Muscle of arm (tissue), 14 donors: ENCODE measurements at places on chromosomes 2 and 18.
A peak's percentile ranks its signal among the peaks of the same experiment; 100 is the strongest.

- DNase-seq = no peak
Observed at GRCh38 chr18:1575084-1575483, 670.4 kb downstream of the ADCYAP1 start.

DNA sequence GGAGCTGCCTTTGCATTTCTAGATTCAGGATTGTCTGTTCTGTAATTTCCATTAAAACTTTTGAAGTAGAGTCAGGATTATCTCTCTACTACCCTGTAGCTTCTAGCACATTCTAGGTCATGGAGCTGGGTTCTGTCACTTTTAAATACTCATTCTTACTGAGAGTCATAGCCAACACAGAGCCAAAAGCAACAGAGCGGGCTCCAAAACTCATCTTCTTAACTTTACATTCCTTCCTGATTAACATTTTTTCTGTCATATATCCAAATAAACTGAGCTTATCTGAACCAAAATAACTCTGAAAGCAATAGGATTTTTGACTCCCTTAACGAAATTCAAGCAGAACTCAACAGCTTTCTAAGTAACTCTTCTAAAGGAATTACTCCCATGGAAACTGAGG lies 12.9 kb downstream of the PREPL start:
- DNase-seq = peak; percentile 47

DNA sequence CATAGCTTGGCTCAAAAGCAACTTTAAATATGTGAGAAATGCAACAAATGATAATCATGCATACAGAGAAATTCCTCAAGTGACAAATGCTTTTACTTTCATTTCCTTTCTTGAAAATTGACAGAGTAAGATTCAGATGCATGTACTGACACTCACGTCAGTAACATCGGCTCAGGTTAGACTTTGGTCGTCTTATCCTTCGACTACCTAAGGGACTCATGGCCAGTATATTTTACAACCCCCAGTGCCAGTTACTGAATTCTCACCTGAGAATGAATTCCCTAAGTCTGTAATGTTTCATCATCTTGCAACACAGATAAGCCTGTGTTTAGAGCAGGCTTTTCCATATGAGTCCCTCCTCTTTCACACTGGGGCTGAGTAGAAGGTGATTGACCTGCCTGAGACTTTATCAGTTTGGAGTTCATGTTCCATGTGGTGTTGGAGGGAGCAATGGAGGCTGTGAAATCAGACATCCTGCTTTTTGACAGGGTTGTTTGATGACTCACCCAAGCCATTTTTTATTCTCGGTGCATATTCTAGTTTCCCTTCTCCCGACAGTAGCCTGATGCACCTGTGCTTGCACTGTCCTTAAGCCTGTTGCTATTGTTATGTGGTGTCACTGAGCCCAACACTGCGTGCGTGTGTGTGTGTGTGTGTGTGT lies 30.5 kb upstream of the ATP8B1 start:
- no peak for DNase-seq

DNA sequence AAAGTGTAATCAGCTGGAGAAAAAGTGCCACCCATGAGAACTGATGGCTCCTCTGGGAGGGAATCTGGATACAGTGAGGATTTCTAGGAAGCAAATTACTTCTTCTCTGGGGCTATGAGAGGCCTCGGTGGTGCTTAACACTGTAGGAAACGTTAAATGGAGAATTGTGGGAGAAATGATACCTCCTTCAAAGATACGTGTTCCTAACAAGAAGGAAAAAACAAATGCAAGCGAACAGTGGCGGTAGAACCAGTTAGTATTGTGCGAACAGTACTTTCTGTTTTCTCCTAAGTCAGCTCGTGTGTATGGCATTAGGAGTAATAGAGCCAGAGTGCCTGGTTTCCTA lies 587 bp upstream of the MTIF2 start:
- DNase-seq = peak; percentile 13

- DNase-seq = no peak
Observed at GRCh38 chr2:150418916-150419315, 68.6 kb downstream of the RND3 start.

- DNase-seq = no peak
Observed at GRCh38 chr2:221304916-221305315, 267.2 kb downstream of the EPHA4 start.

GRCh38 chr2:43027097-43027873 lies 199.1 kb downstream of the ZFP36L2 start:
- DNase-seq = no peak

DNA sequence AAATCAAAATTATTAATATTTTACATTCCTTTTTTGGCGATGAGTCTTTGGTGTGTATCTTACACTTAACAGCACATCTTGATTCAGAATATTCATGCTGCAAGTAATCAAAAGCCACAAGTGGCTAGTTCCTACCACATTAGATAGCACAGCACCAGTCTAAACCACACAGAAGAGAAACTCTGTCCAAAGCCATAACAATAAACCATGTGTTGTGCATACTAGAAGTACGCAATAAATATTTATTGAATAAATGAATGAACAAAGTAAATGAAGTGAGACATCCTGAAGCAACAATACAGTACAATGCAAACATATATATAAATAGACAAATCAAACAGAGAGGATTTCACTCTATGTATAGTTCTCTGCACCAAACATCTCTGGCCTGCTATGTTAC lies 287.3 kb downstream of the EXOC6B start:
- DNase-seq = no peak

DNA sequence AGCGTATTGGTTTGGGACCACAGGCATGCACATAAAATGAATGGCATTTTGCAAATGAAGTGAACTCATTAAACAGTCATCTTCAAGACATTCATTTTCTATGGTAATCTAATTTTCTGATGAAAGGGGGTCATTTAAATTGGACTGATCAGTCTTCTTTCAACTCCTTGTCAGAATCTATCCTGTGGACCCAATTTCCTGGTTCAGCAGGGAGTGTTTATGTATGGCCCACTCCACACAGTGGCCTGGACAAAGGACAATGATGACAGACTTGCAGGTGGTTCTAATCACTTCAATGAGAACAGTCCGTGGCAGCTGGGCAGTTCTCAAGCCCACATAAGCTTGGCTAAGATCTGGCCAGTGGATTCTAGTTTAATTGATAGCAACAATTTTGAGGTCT lies 448.1 kb downstream of the DCDC2C start:
- no peak for DNase-seq

- peak; percentile 13 for DNase-seq
Observed at GRCh38 chr2:118124288-118124891, 36.1 kb downstream of the INSIG2 start.

- no peak for DNase-seq
Observed at GRCh38 chr2:173941567-173941966, 23.6 kb downstream of the SP3 start.

- DNase-seq = no peak
Observed at GRCh38 chr2:34121076-34121475, 522.0 kb upstream of the FAM98A start.

GRCh38 chr2:98569197-98569793 lies 39.0 kb downstream of the COA5 start:
- no peak for DNase-seq

GRCh38 chr2:152407204-152407721 lies 72.3 kb downstream of the FMNL2 start:
- no peak for DNase-seq

DNA sequence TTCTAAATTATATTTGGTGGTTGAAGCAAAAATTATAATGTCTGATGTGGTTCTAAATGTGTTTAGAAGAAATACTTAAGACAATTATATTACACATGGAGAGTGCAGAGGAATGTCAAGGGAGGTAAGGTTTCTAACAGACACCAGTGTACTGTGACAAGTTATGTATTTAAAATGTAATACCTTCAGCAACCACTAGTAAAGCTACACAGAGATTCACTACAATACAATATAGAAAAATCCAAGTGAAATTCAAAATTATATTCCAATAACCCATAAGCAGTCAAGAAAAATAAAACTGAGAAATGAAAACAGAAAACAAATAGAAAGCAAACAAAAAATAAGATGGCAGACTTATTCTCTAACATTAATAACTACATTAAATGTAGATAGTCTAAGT lies 249.5 kb upstream of the KLHL14 start:
- DNase-seq = no peak

- no peak for DNase-seq
Observed at GRCh38 chr2:83160571-83160970, 1298.5 kb downstream of the SUCLG1 start.

- no peak for DNase-seq
Observed at GRCh38 chr18:4077204-4077603, 377.9 kb downstream of the DLGAP1 start.

GRCh38 chr18:54209471-54210180 lies 14.8 kb downstream of the MBD2 start:
- no peak for DNase-seq

DNA sequence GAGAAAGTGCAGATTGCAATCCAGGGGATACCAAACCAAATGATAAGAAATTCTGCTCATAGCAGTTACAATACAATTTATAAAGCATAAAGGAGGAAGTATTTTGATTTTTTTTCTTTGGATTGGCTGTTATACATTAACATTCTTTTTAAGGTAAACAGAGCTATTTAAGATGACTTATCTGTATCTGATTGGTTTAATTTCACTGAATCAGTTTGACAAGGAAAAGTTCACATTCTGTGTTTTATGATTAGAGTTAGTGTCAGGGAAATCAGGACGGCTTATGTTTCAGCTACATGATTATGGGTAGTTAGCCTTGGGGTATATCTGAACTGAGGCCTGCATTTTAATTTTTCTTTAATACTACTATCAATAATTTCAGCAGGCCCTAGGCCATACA lies 360.9 kb downstream of the ARL6IP6 start:
- DNase-seq = no peak

DNA sequence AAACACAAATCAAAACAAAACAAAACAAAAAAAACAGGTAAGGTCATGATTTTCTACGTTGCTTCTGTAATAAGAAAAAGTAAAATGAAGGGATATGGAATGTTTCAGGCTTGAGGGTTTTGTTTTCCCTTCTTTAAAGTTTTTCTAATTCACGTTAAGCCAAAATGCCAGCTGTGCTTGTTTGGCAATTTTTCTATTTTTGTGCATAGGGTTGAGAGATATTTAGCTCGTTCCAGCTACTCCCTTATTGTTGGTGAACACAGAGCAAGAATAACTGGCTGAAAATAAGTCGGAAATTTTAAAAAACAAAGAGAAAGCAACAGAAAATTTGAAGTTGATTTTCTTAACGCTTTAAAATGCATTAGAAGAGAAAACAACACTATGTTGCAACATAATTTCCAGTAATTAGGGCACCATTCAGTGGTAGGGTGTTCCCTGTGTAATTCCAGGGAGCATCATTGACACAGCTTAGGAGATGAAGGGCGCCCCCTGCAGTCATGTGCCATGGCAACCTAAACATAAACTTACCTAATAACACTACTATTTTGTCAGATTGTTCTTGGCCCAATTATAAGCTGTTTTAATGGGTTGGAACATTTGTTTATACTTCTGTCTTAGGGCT lies 99.5 kb downstream of the DTNA start:
- no peak for DNase-seq

DNA sequence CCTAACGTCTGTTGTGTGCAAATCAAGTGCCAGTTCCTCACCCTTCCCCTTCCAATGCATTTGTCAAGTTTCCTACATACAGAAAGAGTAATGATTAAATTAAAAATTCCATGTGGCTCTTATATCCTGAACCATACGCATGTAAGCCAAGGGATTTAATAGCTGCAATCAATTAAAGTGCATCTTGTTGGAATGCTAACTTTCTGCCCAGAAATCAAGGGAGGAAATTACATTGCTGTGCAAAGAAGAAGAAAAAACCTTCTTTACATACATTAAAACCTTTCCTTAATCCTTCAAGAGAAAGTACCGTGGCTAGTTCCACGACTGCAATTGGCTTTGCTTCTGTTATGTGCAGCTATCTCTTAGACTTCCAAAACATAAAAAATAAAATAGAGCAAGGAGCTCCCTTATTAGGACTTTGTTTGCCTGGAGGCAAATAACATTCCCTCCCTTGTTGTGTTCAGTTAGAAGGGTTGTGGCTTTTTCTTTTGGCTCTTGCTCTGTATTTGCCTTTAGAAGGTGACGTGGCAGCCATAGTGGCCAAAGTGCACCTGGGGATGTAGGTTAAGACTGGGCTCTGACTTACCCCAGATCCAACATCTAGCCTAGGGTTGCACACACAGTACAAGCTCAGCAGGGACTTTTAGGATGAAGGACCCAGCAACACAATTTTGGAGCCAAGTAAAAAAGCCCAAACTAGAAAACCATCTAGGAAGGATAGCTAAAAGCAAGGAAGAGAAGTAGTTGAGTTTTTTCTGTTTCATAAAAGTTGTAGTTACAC lies 158.3 kb downstream of the ANTXR1 start:
- no peak for DNase-seq

DNA sequence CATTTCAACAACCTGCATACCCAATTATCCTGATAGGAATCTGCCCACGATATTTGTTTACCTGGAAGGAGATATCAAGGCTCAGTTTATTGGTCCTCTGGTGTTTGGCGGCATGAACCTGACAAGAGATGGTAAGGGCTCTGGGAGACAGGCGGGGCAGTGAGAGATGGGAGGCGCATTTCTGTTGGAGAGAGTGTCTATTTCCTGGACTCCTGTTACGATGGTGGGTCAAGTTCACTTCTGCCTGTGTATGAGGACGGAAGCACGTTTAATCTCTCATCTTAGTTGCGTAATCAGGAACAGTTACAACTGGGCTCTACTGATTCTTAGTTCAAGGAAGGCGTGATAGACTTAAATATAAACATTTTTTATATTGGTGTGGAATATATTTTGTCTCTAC lies 8.9 kb downstream of the PDCL3 start:
- DNase-seq = no peak

- no peak for DNase-seq
Observed at GRCh38 chr2:45013229-45014015, 4.2 kb upstream of the SIX2 start.

DNA sequence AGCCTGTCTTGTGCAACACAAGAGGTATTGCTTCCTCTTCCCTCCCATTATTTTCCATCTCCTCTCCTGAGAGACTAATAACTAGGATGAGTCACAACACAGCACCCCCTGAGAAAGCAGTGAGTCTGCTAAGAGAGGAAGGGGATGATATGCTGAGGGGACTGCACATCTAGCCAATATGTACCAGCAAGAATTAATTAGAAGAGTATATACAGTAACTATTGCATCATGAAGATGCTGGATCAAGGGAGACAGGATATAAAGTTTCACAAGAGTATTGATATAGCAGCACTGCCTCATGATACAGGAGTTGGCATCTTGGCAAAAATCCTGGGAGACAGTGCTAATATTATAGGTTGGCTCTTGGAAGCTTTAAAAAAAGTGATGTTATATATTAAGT lies 289.9 kb upstream of the RBMS1 start:
- no peak for DNase-seq

DNA sequence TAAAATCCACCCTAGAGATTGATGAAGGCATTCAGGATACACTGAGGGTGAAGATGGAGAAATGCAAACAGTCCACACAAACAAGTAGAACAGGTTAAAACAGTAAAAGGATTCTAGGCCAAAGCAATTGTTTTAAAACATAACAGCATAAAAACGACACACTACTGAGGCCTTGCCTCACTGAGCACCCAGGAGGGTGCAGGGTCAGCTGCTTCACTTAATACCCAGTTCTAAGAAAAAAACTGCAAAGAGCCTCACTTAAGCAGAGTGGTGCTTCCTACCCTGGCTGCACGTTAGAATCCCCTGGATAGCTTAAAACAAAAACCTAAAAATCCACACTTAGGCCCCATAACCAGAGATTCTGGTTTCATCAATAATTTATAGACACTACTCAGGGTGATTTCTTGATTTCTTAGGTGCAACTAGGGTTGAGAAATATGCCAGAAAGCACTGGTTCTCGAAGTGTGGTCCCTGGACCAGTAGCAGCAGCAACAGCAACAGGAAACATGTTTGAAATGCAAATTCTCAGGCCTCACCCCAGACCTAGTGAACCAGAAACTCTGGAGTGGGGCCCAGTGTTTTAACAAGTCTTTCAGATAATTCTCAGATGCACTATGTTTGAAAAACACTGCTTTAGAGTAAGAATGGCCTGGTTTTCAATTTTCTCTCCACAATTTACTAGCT lies 279.1 kb downstream of the ZEB2 start:
- no peak for DNase-seq
